NCI-H69 (cell line): ENCODE measurements at places on chromosomes 11 and 22.

GRCh38 chr11:69005183-69005630 lies 7.8 kb downstream of the MRGPRF start:
- DNase-seq: no peak

DNA sequence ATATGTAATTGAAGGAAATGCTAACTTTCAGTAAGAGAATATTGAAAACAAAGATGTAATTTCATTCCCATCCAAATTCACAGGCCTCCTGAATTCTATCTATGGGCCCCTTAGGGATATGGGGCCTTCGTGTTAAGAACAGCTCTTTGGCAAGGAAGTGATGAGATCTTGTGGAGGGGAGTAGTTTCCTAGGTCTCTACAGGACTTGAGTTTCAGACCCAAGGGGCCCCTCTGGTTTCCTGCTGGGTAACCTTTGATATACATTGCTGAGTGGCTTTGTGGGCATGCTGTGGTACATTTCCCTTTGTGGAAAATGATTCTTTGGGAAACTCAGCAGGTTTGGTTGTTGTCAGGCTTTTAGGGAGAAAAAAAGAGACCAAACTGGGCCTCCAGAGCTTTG lies 6.2 kb downstream of the STIM1 start:
- no peak for DNase-seq

DNA sequence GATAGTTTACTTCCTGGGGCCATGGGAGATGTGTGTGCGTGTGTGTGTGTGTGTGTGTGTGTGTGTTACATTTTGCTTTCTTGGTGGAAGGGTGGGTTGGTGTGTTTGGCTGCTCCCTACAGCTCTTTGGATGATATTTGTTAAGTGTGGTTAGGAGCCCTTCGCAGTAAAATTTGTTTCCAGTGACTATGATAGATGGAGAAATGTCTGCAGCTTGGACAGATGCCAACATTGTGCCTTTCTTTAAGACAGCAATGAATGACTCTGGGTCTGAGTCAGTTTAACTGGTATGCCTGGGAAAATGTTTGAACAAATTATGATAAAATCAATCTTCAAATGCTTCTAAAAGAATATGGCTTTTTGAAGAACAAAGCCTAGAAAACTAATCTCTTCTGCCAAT lies 102.7 kb upstream of the TRPC6 start:
- DNase-seq: no peak

- no peak for DNase-seq
Measured at GRCh38 chr11:720017-720641, 14.1 kb downstream of the EPS8L2 start.

- DNase-seq: no peak
Measured at GRCh38 chr11:14549891-14550290, 29.7 kb upstream of the PSMA1 start.

- no peak for DNase-seq
Measured at GRCh38 chr11:77181226-77181625, 53.2 kb downstream of the MYO7A start.

DNA sequence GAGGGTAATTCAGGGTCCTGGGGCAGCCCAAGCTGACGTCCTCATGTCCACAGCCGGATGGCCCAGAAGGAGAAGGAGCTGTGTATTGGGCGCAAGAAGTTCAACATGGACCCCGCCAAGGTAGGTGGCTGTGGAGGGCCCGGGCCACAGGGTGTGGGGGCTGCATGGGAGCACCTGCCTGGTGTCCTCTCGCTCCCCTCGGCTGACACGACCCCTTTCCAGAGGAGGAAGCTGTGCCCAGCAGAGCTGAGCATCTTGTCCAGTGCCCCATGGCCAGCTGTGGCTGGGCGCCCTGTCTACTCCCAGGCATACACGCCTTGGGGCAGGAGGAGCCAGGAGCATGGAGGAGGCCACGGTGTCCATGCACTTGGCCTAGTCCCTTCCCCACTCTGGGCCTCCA lies 13.6 kb downstream of the CYTH4 start:
- DNase-seq: no peak

GRCh38 chr22:39183991-39184585 lies 31.6 kb upstream of the CBX7 start:
- no peak for DNase-seq

- peak; percentile 99 for DNase-seq
Measured at GRCh38 chr22:29766632-29767170, at the start of gene ZMAT5. Gene ZMAT5, minus strand, starts transcription at chr22:29767007. Its CDS starts 18,463 bp downstream, at chr22:29748544.

- DNase-seq: no peak
Measured at GRCh38 chr11:117302228-117302627, 11.1 kb downstream of the BACE1-AS start.

DNA sequence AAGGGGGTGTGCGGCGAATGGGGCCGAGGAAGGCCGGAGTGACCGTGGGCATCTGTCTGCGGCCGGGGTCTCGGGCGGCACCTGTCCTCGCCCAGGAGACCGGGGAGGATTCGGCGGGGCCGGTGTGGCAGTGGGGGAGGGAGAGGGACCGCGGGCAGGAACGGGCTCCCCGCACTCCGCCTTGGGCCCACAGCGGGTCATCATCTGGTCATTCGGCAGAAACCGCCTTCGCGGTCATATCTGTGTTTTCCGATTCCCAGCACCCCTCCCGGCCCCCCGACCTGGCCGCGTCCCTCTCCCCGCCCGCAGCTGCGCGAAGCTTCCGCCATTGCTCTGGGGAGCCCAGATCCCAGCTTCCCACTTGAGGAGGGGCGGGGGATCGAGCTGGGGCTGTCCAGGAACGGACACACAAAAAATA lies 824 bp upstream of the CBX6 start:
- DNase-seq: peak; percentile 86
